ENCODE measurements at places on chromosomes 5 and 9. TPM values are rescaled to one million over a fixed set of nuclear protein-coding genes. Genes with fewer than 3 reads are reported as not detected.

Gene PCDHB2
- 22.4 TPM for total RNA-seq

DNA sequence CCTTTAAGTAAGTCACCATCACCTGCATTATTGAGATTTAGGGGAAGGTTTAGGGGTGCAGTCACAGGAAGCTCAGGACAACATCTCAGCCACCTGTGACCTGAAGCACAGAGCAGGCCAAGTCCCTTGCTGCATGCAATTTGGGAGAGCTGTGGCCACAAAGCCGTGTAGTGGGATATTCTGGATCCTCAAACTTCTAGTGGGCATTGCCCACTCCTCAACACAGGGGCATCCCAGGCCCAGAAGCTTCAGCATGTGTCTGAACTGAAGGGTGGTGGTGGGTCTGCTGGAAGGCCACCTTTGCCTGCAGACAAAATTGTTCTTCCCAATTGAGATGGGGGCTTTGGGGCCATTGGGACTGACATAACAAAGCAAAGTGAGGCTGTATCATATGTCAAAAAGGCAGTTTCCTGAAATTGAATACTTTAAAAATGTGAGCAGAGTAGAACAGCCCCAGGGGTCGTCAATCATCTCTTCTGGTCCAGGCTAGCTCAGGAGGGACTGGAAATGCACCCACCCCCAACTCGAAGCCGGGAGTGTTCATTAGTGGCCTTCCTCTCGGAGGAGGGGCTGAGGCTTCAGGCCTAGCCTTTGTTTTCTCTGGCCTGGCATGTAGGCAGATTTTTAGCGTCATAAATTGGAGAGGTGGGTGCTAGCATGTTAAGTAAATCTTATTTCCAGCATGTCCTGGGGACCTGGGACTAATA, 2.8 kb upstream of the GADD45G start:
- no peak for DNase-seq

Gene IFNK
- total RNA-seq = not detected

DNA sequence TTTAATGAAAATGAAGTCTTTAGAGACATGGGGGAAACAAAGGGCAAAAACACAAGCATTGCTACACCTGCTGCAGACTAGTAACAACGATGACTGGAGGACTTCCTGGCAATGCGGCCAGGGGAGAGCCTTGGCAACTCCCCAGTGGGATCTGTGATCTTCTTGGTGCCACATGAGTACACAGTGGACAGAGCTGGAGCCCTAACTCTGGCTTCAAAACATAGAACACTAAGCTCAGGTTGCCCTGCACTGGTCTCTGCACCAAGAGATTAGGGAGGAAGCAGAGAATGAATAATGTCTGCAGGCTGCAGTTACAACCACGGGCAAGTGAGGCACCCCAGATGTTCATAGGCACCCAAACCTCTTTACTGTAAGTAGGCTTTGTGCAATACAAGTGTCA, 91.1 kb downstream of the MRPS27 start:
- DNase-seq = no peak

GRCh38 chr5:121251954-121252353, 599.7 kb upstream of the FTMT start:
- peak; percentile 15 for DNase-seq

DNA sequence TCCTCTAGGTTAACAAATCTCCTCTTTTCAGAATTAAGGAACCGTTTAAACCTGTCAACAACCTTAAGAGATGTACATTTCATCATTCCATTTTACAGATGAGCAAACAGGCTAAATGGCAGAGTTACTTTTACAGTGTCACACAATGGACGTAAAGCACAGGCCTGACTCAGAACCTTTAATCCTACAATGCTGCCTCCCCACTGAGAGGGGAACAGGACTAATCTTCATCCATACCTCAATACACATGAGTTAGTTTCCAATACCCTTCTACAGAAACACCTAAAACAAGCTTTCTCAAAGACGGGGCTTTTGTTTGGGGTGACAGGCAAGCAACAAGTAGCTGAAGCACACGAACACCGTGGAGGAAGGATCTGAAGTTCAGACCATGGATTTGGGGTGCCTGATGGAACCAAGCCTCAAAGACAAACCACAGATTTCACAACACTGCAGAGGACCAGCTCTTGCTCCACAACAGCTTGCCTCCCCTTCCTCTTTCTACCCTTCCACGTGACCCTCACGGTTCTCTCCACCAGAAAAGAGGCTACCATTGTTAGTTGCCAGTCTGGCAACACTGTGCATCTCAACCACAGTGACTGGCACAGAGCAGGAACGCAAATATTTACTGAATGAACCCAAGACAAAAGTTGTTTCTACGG, 1.8 kb downstream of the RNF130 start:
- peak; percentile 30 for DNase-seq

Gene ZFP2
- total RNA-seq = 0.11 TPM

Gene ST6GALNAC6
- total RNA-seq = 11.3 TPM

- DNase-seq = peak; percentile 76
Measured at GRCh38 chr9:87270221-87270847, 227.3 kb upstream of the DAPK1 start.

Gene CATSPER3
- 0.06 TPM for total RNA-seq

DNA sequence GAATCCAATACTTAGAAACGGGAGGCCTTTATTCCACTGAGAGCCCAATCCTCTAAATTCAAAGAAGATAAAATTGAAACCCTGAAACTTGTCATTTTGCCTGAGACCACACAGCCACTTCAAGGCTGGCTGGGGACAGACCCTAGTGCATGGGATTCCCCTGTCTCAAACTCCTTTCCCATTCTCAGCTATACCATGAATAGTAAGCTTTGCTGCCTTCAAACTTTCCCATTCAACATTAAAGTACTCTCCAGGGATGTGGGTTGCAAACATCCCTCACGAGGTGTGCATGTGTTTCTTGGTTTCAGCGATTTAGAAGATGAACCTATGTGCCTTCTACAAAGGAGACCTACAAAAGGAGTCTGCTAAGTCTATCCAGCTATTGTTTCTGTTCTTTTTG, 64.6 kb downstream of the GABRB2 start:
- no peak for DNase-seq

GRCh38 chr5:32388432-32389129, 56.0 kb downstream of the ZFR start:
- DNase-seq = no peak

Gene GRXCR2
- not detected for total RNA-seq

Gene PRELID2
- total RNA-seq = 17.5 TPM

GRCh38 chr9:38318759-38319495, 73.6 kb upstream of the ALDH1B1 start:
- DNase-seq = peak; percentile 74

DNA sequence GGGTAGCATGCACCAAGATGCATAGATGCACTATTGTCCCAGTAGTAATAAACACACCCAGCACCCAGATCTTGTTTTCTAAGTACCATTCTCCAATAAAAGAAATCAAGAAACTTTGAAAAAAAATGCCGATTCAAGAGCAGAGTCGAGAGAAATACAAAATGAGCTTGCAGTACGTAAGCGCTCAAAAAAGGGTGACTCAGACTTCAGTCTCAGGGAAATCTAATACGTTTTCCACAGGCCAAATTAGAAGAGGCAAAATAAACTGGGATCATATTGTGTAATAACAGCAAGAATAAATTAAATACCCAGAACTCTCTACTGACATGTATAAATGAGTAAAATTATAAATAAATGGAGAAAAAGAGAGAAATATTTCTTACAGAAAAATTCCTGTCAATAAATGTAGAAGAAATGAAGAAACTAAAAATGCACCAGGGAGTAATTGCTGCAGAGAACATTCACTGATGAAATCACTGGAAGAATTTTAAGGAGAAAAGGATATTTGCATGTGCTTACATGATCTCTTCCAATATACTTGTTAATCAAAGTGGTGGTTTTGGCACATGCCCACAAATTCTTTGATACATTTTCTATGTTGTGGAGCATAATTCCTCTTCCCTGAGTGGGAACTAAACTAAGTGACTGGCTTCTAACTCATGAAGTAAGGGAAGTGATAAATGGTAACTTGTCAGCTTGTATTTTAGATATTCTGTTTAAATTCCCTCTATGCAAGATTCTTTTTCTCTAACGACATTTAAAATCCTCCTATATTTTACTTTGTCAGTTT, 567.6 kb upstream of the ADAMTS16 start:
- DNase-seq = peak; percentile 61

DNA sequence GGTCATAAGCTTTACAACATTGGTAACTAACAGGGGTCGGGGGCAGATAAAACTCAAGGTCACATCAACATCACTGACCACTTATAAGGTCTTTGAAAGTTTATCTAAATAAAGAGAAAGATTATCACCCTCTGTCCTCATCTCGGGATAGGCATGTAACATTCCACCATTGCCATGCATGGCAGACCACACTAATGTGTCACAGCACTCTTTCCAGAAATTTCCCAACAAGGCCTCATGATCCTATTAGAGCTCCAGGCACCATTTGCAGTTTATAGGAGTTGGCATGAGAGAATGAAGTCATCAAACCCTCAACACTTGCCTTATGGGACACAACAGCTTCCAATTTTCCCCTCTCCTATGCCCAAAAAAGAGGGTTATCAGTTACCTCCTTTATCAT, 31.9 kb upstream of the ZNF622 start:
- no peak for DNase-seq

Gene TTC16
- not detected for total RNA-seq

- no peak for DNase-seq
Measured at GRCh38 chr5:90866915-90867731, 308.5 kb downstream of the ADGRV1 start.

GRCh38 chr9:94586316-94586715, 7.3 kb downstream of the FBP2 start:
- DNase-seq = no peak

- peak; percentile 56 for DNase-seq
Measured at GRCh38 chr5:169772688-169773087, 135.6 kb downstream of the DOCK2 start.

- DNase-seq = no peak
Measured at GRCh38 chr5:68550015-68550414, 334.5 kb downstream of the PIK3R1 start.

Gene NR4A3
- 0.17 TPM for total RNA-seq

DNA sequence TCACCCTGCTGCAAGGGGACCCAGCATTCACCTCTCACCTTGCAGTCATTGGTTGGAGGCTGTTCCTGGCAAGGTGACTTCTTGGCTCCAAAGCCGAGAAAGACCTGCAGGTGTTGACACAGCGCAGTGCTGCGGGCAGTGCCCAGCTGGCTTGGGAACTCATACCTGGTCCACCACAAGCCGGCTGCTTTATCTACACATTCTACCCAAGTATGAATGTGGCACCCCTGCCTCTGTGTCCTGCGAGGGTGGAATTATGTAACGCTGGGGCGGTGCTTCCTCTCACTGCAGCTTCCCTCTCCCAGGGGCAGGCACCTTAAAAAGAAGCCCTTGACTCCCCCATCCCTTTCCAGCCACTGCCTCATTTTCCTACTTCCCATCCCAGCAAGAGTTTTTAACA, 2.5 kb upstream of the ZMYND19 start:
- DNase-seq = no peak

DNA sequence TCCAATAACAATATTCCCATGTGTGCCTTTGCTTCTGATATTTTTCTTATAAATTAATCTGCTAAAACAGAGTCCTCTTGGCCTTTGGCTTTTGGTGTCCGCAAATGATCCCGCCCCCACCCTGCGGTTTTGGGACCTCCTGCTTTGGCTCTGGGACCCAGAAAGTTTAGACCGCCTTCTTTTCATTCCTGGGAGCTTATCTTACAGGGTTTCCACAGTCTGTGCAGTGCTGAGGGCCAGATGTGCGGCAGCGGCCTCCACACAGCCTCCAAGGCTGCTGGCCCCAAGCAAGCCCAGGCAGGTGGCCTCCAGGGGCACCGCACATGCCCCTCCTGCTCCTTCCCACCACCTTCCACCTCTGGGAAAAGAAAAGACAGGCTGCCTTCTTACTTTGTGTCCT, 191.5 kb downstream of the ERCC6L2 start:
- DNase-seq = no peak

GRCh38 chr9:13684656-13685055, 405.2 kb upstream of the MPDZ start:
- DNase-seq = no peak

DNA sequence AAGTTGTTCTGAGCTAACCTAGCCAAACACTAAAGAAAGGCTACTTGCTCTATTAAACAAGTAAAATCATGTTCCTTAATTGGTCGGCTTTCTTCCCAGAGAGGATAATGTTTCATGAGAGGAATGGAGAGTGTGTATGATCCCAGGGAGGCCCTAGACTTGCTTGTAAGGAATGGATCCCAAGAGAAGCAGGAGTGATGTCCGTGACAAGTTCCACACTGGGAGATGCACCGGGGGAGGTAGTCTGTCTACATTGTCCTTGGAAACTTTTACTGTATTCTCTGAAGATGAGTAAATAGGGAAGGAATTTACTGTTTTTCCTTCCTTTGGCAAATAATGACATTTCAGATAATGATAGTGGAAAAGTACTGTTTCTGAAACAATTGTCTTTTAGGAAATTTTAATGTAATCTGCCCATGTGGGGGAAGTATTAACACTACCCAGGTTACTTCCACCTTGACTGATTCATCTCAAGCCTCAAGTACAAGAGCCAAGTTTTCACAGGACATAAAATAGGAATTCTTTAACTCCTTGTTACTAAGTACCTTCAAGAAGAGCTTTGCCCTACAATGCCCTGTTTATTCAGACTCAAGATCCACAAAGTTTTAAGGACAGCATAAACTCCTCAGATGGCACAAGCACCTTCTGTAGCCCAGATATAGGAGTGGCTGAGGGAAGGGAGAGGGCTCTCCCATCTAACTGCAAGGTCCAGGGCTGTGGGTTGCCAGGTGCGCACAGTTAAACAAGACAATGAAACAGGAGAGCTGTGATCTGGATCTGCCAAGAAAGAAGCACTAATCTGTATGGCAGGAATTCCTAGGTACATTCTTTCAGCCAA, 152.1 kb downstream of the GNA14 start:
- no peak for DNase-seq

DNA sequence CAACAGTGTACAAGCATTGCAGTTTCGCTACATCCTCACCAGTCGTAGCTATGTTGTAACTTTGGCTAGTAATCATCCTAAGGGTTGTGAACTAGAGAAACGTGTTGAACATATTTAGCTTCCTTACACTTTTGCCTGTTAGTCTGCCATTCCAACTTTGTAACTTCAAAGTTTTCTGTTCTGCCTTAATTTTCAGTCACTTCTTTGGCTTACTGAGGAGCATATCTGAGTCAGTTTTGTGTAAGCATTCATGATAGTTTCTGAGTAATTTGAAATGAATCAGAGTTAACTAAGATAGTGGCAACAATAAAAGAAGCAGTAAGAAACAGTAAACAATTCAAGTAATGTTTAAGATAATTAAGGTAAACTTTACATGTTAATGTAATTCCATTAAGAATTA, 58.9 kb upstream of the MCCC2 start:
- no peak for DNase-seq

Data from Daoy (cell line).